ENCODE measurements at places on chromosomes 13 and 19.

GRCh38 chr13:101835920-101836319, 383.4 kb downstream of the ITGBL1 start:
- DNase-seq = no peak

GRCh38 chr19:21308773-21309172, 20.4 kb downstream of the ZNF708 start:
- no peak for DNase-seq

- DNase-seq = no peak
These were observed 307.4 kb downstream of the DIAPH3 start for GRCh38 chr13:59856281-59856810.

- DNase-seq = no peak
These were observed 1.6 kb downstream of the ZNF431 start for GRCh38 chr19:21143428-21143827.

DNA sequence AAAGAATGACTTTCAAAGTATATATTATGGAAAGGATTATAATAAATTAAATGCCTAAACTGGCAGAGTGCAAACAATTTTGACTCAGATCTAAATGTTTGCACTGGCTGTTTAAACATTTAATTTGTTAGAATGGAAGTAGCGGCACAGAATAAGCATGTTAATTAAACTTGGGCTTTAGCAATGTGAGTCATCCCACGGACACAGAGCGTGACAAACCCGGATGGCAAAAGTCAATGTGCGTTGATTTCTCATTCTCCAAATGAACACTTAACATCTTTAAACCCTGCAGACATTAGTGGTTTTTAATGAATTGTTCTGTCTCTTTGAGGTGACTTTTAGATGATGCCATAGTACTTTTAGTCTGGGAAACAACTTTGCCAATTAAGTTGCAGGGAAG, 38.4 kb downstream of the PCDH8 start:
- no peak for DNase-seq

DNA sequence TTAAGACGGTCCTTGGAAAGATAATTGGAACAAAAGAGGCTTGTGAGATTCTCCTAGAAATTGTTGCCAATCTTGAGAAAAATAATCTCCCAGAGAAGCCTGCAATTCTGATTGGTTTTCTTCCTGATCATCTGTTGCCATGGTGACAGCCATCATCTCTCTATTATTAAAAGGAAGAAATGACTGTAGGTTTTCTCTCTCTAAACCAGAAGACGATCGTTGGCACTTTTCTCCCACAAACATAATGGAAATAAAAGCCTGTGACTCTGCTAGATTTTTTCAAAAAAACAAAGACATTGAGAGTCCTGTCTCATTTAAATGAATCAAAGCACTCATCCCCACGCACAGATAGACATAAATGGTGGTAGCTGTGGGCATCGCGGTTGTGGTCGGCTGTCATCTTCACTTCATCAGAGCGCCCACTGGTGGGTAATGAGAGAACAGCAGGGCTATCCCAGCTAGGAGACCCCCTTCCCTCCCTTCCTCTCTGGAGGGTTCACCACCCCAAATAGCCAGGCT, 21.7 kb upstream of the CALM3 start:
- no peak for DNase-seq

- peak; percentile 71 for DNase-seq
These were observed 33.3 kb downstream of the SUGP2 start for GRCh38 chr19:18999896-19000620.

DNA sequence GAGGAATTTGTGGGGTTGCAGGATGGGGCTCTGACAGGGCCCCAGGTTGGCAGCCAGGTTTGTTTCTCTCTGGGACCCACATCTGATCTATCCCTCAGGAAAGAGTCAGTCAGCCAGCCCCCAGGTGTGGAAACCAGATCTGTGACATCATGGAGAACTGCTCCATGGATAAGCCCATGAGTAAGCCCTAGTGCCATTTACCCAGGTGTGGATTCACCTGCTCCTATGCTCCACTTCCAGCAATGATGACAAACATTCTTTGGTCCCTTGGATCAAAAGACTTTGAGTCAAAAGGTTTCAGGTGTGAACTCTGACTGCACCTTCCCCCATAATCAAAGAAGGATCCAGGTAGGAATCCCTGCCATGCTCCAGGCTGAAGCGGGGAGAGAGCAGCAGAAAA, 26.9 kb upstream of the IGFL4 start:
- no peak for DNase-seq

DNA sequence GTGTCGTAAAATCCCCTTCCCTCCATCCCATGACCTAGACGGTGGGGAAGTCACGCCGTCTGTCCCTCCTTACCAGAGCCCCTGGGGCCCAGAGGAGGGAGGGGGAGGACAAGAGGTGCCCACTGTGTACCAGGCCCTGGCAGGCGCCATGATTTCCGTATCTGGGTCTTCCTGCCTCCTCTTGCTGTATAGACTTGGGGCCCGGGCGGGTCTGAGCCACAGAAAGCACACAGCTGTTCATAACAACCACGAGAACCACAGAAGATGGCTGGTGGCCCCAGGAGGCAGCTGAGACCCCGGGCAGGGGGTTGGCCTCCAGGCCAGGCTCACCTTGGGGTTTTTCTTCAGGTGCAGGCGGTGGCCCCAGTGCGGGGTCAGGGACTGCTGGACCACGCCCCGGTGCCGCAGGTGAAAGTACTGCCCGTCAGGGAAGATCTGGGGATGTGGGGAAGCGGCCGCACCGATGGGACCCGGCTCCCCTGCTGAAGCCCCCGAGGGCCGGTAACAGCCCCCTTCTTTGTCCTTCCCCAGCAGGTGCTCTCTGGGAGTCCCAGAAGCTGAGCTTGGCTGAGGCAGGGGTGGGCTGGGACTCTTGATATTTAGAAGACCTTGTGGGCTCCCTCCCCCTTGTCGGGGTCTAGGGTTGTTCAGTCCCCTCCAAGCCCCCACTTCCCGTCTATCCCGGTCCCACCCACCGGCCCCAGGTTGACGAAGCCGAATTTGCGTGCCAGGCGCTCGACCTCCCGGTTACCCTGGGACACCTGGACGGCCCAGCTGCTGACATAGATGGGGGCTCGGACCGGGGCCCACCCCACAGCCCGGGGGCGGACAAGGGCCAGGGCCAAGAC, 463 bp downstream of the PCSK4 start:
- no peak for DNase-seq

DNA sequence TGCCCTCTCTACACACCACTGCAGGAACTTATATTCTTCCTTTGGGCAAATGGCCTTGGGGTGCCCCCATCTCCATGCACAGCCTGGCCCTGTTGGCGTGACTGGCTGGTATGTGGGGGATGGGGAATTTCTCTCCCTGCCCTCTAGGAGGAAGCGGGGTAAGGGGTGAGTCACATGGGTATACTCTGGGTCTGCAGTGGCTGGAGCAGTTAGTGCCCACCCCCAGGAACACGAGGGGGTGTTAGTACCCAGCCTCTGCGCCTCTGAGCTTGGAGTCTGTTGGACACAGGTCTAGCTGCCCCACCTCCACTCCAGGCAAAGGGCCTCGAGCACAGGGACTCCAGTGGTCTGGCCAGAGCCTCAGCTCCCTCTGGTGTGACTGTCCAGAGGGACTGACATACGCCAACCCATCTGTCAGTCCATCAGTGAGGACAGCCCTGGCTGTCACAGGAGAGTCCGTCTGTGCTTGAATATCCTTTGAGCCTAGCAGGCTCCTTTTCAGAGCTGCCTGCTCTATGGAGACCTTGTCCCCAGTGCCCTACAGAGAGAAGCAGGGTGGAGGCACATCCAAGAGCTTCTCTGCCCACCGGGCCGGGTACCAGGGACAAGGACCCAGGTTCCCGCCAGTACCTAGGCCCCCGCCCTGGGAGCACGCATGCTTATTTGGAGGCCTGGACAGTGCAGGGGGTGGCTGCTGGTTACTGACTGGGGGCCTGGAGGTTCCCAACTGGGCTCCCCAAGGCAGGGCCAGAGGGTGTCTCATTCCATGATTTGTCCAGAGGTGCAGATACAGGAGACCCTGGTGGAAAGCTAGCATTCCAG, 66.6 kb downstream of the CHST8 start:
- no peak for DNase-seq

DNA sequence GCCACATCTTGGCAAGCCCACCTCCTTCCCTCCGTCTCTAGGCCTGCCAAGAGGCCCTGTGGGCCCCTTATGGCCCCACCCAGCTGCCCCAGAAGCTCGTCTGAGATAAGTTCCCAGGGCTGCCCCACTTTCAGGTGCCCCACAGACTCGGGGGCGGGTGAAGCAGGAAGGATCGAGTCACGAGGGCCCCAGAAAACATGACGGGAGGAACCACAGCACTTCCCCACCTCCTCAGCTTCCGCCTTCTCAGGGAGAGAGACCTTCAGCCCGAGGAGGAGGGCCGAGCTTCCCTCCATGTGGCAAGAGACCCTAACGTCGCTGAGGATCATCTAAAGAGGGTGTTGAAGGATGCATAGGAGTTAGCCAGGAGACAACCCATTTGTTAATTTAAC, 4.5 kb upstream of the IL12RB1 start:
- no peak for DNase-seq

- DNase-seq = peak; percentile 65
These were observed at the start of gene N4BP2L1 for GRCh38 chr13:32427852-32428580. N4BP2L1 (minus strand) TSS chr13:32428130; CDS start chr13:32428082, 48 bp downstream.

DNA sequence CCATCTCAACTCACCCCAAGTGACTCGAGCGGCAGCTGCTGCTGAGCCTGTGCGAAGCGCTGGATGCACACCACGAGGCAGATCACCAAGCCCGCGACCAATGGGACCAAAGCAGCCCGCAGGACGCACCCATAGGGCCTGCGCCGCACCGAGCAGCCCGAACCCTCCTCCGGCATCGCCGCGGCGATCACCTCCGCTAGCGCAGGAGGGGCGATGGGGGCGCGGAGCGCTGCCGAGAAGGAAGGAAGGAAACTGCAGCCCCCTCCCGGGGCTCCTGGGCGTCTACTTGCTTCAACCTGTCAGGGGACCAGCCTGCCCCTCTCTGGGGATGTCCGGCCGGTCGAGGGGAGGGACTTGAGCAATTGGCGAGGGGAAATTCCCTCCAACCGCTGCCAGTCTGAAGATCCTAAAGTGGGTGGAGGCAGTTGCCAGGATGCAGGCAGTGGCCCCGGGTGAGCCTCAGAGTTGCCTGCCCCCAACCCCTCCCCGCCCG, at the start of gene CD70:
Gene CD70 (minus strand): TSS at position 324 of the 493 bp plus-strand sequence. CDS start 148 bp downstream, at position 176.
- no peak for DNase-seq

DNA sequence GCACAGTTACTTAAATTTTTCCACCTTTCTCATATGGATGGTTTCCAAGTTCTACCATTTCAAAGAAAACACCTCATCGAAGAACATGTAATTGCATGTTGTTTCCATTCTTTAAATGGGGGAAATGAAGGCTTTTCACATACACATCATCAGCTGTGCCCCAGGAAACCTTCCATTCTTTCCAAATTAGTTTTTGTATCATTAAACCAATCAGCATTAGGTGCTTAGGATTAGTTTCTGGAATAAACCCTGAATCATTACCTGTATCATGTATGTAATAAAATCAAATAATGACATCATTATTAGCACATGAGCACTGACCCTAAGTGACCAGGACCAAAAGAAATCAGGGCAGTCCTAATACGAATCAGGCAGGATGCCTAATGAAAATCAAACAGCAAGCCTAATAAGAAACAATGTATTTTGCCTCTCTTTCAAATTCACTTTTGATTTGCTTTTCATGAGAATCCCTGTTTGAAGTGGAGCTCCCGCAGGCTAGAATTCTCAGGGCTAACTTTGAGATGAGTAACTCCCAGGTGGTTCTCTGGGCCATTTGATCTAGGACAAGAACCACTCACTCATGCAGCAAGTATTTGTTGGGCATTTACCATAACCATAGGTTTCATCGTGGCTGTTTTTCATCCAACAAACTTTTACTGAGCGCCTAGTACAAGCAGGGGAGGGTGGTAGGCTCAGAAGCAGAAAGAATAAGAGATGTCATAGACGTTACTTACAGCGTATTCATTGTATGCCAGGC, 89.2 kb downstream of the MZT1 start:
- DNase-seq = no peak

DNA sequence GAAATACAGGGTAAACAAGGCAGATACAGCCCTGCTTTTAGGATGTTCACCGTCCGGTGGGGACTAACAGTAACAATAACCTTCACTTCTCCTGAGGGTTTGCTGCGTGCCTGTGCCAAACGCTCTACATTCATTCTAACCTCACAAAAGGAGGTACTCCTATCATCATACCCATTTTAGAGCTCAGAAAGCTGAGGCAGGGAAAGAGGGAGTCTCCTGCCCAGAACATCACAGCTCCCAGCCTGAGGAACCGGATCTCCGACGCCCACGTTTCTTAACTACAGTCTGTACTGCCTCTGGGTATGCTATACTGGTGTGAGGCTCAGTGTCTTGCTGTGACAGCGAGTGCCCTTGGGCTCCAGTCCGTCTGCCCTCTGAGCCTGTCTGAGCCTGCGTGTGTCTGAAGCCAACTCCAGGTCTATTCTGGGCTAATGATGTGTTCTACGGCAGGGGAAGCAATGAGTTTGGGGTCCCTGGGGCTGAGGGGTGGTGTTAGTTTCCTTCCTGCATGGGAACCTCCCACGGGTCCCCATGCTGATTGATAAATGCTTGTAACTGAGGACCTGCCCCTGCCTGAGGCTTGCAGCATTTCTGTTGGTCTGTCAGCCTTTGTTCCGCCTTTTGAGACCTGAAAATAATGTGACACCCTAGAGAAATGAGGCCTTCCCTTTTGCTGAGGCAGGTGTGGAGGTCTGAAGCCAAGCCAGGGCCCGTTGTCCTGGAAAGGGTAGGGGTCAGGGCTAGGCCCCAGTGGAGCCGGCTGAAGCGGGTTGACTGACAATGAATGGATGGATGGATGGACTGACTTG, 4.9 kb downstream of the LIPE start:
- DNase-seq = no peak

DNA sequence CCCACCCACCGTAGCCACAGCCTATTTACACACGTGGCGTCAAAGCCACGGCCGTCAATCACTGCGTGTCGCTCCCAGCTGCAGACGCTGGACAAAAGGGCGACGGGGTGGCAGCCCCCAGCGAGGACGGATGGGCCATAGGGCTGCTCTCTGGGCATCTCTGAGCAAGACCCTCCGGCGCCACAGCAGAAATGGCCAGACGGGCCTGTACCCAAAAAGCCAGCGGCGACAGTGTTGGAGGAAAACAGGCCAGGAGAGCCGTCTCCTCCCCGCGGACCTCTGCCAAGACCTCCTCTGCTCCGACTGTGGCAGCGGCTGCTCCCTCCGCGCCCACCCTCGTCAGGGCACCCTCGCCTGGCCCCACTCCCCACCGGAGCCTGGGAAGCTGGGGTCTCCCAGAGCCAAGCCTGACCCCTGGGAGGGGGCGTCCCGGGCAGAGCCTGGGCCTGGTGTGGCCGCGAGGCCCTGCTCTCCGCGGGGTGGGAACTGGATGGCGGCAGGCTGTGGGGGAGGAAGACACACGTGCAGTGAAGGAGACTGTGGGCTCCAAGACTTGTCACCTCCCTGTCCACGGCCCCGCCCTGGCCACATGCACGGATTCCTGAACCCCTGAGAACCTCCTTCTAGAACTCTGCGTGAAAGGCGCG, 2.7 kb downstream of the C2CD4C start:
- no peak for DNase-seq

GRCh38 chr19:14097532-14098151, 7.1 kb upstream of the SAMD1 start:
- DNase-seq = no peak
